ENCODE measurements at places on chromosomes 5 and 9.

DNA sequence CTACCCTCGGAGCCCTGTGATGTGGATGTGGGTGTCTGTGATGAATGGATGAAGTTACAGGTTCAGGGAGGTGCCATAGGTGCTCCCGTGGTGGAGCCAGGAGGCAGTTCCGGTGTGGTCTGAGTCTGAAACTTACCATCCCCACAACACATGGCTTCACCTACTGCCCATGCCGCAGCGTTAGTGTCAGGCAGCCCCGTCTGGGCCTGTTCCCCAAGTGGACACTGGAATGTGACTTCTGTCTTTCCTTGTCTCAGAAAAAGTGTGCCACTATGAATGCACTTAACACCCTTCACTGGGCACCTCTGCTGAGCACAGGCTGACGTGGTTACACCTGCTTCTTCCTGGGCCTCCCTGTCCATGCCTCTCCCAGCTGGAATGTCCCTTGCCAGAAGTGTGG lies 8.6 kb downstream of the ANKRD33B start:
- DNase-seq: no peak

DNA sequence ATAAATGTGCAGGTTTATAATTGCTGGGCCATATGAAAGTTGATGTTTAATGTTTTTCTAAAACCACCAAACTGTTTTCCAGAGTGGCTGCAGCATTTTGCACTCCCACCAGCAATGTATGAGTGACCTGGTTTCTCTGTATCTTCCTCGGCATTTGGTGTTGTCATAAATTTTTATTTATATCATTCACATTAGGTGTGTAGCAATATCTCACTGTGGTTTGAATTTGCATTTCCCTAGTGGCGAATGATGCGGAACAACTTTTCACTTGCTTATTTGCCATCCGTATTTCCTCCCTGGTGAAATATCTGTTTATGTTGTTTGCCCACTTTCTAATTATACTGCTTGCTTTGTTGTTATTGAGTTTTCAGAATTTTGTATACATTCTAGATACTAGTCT lies 295.7 kb upstream of the TUT7 start:
- DNase-seq: no peak

DNA sequence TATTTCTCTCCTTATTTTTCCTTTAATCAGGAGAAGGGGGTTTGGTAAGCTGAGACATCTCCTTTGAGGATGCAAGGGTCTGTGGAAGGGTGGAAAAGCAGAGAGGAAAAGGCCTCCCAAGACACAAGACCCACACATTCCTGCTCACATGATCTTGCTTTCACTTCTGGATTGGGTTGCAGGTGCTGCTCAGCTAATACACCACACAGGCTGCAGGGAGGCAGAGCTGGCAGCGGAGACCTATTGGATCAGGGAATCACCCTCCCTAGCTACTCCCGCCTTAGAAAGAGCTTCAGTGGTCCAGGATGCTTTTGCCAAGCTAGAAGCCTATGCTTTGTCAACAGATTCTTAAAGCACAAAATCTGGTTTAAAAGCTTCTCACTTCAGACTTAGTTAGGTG lies 87.6 kb upstream of the IL33 start:
- no peak for DNase-seq

- no peak for DNase-seq
These were observed 231.0 kb upstream of the PIK3R1 start for GRCh38 chr5:67984546-67984945.

DNA sequence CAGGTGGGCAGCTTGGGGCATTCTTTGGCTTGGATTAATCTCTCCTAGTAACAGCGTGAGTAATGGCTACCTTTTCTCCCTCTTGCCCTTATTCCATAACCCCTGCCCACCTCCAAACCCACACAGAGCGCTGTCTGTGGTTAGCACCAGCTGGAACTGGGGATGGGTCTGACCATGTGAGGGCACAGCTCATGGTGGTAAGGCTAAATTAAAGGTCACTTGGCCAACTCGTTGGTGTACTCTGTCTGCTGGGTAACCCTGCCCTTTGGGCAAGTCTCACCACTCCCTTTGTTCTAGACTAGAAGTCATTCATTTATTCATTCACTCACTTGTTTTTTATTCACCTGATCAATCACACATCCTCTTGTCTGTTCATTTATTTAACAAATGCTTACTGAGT lies 27.8 kb downstream of the PPARGC1B start:
- DNase-seq: no peak

GRCh38 chr9:70056211-70056944 lies 12.7 kb downstream of the MAMDC2 start:
- no peak for DNase-seq

DNA sequence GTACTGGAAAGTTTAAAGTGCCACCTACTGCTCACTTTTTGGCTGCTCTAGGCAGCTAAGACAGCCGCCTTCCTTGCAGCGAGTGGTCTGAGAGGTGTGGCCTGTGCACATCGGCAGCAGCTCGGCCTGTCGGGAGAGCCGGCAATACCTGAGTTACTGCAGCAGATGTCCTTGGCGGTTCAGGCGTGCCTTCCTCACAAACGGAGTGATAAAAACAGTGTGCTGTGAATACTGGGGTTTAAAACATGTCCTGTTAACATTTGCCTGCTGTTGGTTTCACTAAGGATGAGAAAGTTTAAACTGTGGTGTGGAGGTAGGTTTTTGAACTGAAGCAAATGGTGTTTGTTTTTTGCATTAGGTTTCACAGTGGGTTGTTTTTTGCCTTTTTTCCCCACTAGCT lies 12.9 kb downstream of the TRAF2 start:
- DNase-seq: no peak

DNA sequence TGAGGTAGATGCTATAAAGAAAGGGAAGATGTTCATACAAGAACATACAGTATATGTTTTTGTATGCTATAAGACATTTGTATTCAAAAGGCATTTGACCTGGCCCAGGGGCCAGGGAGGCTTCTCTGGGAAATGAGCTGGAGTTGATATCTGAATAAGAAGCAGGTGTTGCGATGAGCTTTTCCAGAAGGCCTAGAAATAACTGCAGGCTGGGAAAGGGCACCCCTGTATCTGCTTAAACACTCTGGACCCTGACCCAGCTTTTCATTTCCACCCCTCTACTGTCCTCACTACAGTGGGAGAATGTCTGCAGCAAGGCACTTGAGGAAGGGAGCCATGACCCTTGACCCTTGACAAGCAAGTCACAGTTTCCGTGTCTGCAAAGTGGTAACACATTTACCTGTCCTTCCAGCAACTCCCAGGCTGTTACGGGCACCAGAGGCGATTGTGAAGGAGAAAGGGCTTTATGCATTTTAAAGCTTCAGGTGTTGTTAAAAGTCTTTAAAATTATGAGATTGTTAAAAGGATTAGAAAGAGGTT lies 88.2 kb upstream of the PANK3 start:
- DNase-seq: no peak

DNA sequence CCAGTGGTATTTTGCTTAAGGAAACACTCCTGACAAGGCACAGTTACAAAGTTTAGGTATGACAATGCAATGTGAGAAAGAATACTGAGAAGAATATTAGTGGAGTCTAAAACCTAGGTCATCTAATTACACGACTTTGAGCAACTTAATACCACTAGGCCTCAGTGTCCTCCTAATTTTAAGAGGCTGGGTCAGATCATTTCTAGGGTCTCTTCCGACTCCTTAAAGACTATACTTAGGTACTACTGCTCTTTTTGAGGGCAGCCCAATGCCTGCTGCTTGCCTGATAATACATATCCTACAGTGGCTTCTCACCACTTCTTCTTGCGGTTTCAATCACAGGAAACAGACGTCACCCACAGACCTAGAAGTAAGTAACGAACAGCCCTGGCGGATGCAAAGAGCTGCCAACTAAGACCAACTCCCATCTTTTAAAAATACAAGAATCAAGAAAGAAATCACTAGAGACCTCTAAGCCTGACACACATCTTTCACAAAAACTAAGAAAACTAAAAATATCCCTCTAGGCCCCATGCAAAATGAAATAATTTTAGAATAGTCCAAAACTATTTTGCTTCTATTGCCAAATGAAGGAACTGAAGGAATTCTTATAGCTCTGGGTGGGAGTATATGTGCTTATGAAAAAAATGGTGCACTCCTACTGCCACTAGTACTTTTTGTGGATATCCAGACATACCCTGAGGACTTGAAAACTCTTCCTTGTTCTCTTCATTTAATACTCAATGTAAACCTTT lies 13.1 kb downstream of the DIAPH1 start:
- DNase-seq: no peak

GRCh38 chr9:27749838-27750237 lies 176.6 kb upstream of the C9orf72 start:
- DNase-seq: no peak
